Naive thymus-derived CD8-positive, alpha-beta T cell (primary cell): ENCODE measurements at places on chromosomes 4 and X. TPM values are rescaled to one million over a fixed set of nuclear protein-coding genes. Genes with fewer than 3 reads are reported as not detected.

DNA sequence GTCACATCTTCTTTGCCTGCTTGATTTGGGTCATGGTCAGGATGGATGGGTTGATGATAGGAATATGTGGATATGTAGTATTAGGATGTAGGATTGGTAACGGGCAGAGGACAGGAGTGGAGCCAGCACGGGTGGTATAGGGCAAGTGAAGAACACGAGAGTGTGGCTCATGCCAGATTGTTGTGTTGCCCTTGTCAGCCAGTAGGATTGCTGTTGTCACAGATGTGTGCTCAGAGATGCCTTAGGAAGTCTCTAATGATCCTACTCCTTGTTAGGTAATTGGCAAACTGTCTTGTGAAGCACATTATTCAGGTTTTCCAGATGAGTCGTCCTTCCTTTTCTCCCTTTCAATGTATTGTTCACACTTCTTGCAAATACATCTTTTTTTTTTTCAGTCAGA, 5.5 kb downstream of the ATP10D start:
- peaks cover 51% of the 10 kb centered on the region for H3K4me1 ChIP-seq
- H3K4me3 ChIP-seq, result no peak overlapping the region
- no peak for DNase-seq

DNA sequence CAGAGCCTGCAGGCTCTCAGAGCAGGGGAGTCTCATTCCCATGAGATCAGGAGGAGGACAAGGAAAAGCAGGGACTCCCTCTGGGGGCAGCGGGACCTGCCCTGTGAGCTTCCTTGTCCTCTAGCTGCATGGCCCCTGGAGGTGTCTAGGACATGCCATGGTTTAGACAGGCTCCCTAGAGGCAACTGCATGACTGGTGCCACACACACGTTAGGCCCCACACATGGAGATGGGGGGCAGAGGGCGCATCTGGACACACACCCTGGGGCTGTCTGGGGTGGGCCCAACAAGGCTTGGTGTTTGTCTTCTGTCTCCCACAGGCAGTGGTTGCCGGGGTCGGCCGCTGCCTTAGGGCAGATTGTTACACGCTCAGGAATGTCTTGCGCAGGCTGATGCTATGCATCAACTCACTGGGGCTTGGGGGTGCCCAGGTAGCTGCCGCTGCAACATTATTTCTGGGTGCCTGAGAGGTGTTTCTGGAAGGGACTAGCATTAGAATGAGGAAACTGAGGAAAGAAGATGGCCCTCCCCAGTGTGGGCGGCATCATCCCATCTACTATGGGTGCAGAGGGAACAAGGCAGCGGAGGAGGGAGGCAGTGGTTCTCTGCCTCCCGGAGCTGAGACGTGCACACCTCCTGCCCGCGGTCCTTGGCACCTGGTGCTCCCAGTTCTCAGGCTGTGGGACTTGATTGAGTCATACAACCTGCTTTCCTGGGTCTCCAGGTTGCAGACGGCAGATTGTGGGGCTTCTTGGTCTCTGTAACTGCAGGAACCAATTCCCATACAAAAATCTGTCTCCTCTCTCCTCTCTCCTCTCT, 32.1 kb upstream of the GPR78 start:
- H3K36me3 ChIP-seq, result no peaks in the 10 kb centered on the region
- peaks cover 2% of the 10 kb centered on the region for H3K27me3 ChIP-seq
- no peaks in the 10 kb centered on the region for H3K4me1 ChIP-seq
- no peak overlapping the region for H3K27ac ChIP-seq
- H3K4me3 ChIP-seq, result no peak overlapping the region

- peaks cover 43% of the 10 kb centered on the region for H3K4me1 ChIP-seq
- H3K27me3 ChIP-seq, result no peaks in the 10 kb centered on the region
- DNase-seq, result peak; percentile 66
- peak overlapping the region; percentile 78 for H3K27ac ChIP-seq
Measured at GRCh38 chrX:130170752-130171445, 863 bp upstream of the RAB33A start.

- H3K27ac ChIP-seq, result no peak overlapping the region
- DNase-seq, result no peak
- no peaks in the 10 kb centered on the region for H3K27me3 ChIP-seq
- no peaks in the 10 kb centered on the region for H3K4me1 ChIP-seq
- H3K4me3 ChIP-seq, result no peak overlapping the region
Measured at GRCh38 chr4:75598390-75598789, 31.9 kb downstream of the CDKL2 start.

- no peak for DNase-seq
- H3K27ac ChIP-seq, result no peak overlapping the region
- H3K4me1 ChIP-seq, result peaks cover 10% of the 10 kb centered on the region
- H3K36me3 ChIP-seq, result no peaks in the 10 kb centered on the region
Measured at GRCh38 chrX:150334981-150335380, 28.1 kb upstream of the MAMLD1 start.

DNA sequence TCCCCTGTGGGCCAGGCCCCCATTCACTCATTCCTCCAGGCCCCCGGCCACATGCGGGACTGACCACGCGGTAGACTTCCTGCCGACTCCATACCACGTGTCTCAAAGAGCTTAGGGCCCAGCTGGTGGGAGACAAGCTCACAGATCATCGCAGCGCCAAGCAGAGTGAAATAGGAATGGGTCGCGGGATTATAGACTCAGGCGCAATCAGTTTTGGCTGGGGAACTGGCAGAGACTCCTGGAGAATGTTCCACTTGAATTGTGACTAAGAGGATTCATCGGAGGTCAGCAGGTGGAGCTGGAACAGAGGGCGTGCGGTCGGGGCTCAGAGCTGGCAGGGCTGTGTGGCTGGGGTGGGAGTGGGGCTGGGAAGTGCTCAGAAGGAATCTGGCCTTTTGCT, 15.6 kb downstream of the ATP2B3 start:
- no peak overlapping the region for H3K27ac ChIP-seq
- H3K4me1 ChIP-seq, result no peaks in the 10 kb centered on the region
- DNase-seq, result no peak
- peaks cover 1% of the 10 kb centered on the region for H3K27me3 ChIP-seq

DNA sequence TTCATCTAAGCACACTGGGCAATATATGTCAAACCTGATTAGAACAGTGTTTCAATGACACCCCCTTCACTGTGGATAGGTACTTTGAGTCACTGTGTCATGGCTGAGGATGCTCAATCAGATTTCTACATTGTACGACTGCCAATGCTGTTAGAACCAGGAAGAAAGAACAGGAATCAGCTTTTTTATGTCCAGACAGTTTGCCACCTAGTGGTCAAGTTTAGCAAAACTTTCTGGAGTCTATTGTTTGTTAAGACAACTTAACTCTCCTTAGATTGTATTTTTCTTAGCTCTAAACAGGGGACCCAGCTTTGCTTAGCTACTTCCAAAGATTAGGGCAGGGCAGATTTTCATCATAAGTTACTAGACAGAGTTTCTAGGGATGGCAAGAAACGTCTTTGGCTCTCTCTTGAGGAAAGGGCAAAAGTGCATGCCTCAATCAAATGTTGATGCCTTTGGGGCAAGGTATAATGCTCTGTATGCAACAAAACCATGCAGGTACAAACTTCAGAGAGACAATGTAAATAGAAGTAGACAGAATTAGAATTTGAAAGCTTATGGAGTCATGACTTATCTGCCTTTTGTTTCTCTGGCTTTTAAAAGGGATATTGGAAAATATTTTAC, 40.5 kb upstream of the BMP3 start:
- H3K27me3 ChIP-seq, result no peaks in the 10 kb centered on the region
- H3K36me3 ChIP-seq, result no peaks in the 10 kb centered on the region
- peaks cover 2% of the 10 kb centered on the region for H3K4me1 ChIP-seq
- H3K4me3 ChIP-seq, result no peak overlapping the region

DNA sequence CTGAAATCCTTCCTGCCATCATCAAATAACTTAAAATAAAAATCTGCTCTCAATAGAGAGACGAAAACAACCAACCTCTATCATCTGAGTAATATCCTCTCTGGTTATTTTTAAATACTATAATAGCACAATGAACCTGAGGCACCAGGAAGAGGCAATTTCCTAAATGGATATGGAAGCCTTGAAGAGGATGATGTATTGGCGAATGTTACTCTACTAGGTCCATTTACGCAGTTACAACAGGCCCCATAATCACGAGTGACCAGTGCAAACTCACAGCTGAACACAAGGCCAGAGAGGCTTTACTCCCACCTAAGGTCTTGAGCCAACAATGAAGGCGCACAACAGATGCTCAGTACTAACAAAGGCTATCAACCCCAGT, 678.8 kb upstream of the NR3C2 start:
- no peak overlapping the region for H3K4me3 ChIP-seq
- H3K4me1 ChIP-seq, result no peaks in the 10 kb centered on the region
- no peaks in the 10 kb centered on the region for H3K36me3 ChIP-seq
- H3K27ac ChIP-seq, result no peak overlapping the region
- DNase-seq, result no peak

DNA sequence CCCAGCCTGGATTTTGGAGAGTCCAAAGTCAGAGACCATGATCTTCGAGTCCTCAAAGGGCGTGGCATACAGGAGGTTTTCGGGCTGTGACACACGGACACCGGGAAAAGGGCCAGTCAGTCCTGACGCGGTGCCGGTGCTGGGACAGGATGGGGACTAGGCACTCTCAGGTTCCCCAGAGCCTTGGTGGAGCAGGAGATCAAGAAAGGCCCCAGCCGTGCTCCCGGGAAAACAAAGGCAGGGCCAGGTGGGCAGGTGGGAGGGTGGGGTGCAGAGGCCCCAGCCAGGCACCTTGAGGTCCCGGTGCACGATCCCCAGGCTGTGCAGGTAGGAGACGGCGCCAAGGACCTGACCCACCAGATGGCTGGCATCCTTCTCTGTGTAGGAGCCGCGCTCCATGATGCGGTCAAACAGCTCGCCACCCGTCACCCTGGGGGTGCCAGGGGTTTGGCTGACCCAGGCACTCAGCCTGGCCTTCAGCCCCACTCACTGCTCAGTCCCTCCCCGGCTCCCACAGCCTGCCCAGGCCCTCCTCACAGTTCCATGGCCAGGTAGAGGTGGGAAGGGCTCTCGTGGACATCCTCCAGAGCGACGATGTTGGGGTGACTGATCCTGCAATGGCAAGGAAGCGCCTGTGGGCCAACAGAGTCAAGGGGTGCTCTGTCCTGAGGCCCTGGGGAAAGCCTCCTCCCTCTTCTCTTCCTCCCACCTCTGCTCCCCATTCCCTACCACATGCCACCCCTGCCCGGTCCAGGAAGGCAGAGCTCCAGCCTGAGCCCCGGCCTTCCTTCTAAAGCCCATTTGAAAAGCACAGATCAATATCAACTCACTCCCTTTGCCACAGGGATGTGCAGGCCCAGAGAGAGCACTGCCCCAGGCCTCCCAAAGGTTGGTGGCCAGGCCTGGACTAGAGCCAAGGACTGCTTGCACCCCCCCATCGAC, 1.8 kb downstream of the PNCK start:
- H3K27ac ChIP-seq, result no peak overlapping the region
- H3K4me1 ChIP-seq, result peaks cover 5% of the 10 kb centered on the region
- no peak for DNase-seq
- H3K4me3 ChIP-seq, result no peak overlapping the region

DNA sequence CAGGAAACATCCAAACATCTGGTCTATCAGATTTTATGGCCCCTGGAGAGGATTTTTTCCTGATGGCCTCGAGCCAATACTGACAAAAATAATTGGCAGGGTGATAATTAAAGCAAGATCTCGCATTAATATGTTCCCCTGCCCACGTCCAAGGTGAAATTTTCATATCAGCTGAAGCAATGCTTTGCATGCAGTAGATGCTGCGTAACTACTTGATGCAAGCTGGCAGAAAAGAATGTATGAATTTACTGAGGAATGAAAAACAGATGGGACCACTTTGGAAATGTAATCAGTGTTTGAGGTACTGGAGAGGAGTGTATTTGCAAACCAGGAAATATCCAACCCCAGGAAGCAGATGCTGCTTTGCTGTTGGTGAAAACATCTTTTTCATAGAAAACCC, 36.8 kb upstream of the REST start:
- DNase-seq, result no peak
- peak overlapping the region; percentile 38 for H3K4me3 ChIP-seq
- no peak overlapping the region for H3K27ac ChIP-seq
- H3K36me3 ChIP-seq, result no peaks in the 10 kb centered on the region
- no peaks in the 10 kb centered on the region for H3K27me3 ChIP-seq

- no peaks in the 10 kb centered on the region for H3K36me3 ChIP-seq
- peaks cover 2% of the 10 kb centered on the region for H3K27me3 ChIP-seq
- H3K4me1 ChIP-seq, result peaks cover 2% of the 10 kb centered on the region
Measured at GRCh38 chr4:143025081-143025704, 159.5 kb upstream of the USP38 start.

DNA sequence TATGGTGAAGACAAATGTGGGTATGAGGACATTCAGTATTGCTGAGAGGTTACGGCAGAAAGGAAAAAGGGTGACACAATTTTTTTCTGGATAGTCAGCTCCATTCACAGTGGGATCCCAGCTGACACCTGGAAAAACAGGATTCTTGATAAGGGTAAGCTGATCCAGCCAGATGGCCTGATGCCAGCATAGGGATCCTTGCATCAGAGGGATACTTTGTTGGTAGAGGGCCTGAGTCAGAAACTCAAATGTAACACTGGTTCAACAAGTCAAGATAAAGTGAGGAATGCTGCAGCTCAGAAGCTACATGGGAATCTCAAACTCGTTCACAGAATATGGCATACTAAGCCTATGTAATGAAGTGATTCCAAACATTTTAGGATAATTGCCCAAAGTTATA, 726.7 kb downstream of the C4orf33 start:
- H3K4me1 ChIP-seq, result no peaks in the 10 kb centered on the region
- DNase-seq, result no peak
- no peaks in the 10 kb centered on the region for H3K36me3 ChIP-seq

GRCh38 chr4:164251257-164251656, 502.7 kb upstream of the SMIM31 start:
- H3K4me3 ChIP-seq, result no peak overlapping the region
- no peaks in the 10 kb centered on the region for H3K36me3 ChIP-seq
- H3K27me3 ChIP-seq, result no peaks in the 10 kb centered on the region
- DNase-seq, result no peak
- no peak overlapping the region for H3K27ac ChIP-seq
- no peaks in the 10 kb centered on the region for H3K4me1 ChIP-seq

DNA sequence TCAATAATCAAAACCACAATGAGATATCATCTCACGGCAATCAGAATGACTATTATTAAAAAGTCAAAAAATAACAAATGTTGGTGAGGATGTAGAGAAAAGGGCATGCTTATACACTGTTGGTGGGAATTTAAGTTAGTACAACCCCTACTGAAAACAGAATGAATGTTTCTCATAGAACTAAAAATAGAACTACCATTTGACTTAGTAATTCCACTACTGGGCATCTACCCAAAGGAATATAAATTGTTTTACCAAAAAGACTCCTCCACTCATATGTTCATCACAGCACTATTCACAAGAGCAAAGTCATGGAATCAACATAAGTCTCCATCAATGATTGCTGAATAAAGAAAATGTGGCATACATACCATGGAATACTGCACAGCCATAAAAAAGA, 278.1 kb upstream of the ARSJ start:
- no peaks in the 10 kb centered on the region for H3K27me3 ChIP-seq
- H3K4me3 ChIP-seq, result no peak overlapping the region
- no peak overlapping the region for H3K27ac ChIP-seq

- no peak within 1 kb of the TSS for H3K4me3 ChIP-seq
- H3K4me1 ChIP-seq, result no peaks in the 10 kb centered on the region
- H3K36me3 ChIP-seq, result peaks cover 4% of the 10 kb centered on the region
- peaks cover 4% of the 10 kb centered on the region for H3K27me3 ChIP-seq
Measured at GRCh38 chr4:40334591-40335524, at the start of gene CHRNA9. CHRNA9 (plus strand) TSS chr4:40335333; CDS start chr4:40335468, 135 bp downstream.

Gene FGF13
- not detected for total RNA-seq

Gene PRRG1
- not detected for total RNA-seq

Gene CT45A10
- not detected for total RNA-seq

Gene CD40LG
- total RNA-seq, result 0.19 TPM

Gene DCAF8L2
- not detected for total RNA-seq

Gene TBX22
- total RNA-seq, result not detected

Gene FGG
- total RNA-seq, result not detected

Gene SYTL5
- not detected for total RNA-seq

Gene N4BP2
- 19.0 TPM for total RNA-seq

Gene SULT1E1
- total RNA-seq, result not detected

Gene PPP2R2C
- not detected for total RNA-seq

Gene SNX12
- total RNA-seq, result 29.8 TPM
